ENCODE measurements at places on chromosomes 3 and 15. TPM values are rescaled to one million over a fixed set of nuclear protein-coding genes. Genes with fewer than 3 reads are reported as not detected.
A peak's percentile ranks its signal among the peaks of the same experiment; 100 is the strongest.

DNA sequence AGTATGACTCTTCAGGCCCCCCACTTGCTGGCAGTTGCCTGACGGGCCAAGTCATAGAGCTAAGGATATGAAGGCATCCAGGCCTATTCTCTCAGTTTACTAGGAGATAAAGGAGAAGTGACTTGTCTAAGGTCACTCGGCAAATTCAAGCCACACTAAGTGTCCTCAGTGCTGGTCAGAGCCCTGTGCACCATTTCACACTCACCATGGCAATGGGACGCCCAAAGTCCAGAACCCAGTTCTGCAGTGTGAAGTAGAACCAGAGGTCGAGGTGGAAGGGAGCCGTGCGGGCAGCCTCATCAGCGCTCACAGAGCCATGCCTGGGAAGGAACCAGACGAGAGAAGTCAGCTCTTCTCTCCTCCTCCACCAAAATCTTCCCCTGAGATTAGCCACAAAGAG, 11.2 kb downstream of the CLN6 start:
- peak; percentile 31 for DNase-seq

- DNase-seq: no peak
Measured at GRCh38 chr3:150830094-150830681, 67.2 kb upstream of the SIAH2 start.

GRCh38 chr3:46995901-46996562, 16.6 kb downstream of the NBEAL2 start:
- DNase-seq: no peak

- DNase-seq: no peak
Measured at GRCh38 chr15:80026310-80026709, 33.2 kb upstream of the ZFAND6 start.

- DNase-seq: no peak
Measured at GRCh38 chr3:111081008-111081545, 9.5 kb downstream of the NECTIN3 start.

DNA sequence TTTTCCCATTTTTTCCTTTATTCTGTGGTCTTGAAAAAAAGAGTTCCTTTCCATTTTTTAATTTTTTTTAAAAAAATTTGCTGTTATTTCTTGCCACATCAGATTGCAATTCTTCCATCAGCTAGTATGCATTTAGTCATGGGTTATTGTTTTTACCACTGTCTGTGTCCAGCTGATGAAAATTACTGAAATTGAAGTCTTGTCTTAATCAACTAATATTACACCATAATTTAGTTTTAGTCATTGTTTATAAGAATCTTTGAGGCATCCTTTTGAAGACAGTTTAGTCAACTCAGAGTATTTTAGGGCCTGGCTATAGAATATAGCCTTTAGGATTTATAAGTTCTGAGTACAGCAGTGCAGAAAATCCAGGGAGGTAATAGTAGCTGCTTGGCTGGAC, 172.1 kb downstream of the LRTM1 start:
- DNase-seq: no peak

DNA sequence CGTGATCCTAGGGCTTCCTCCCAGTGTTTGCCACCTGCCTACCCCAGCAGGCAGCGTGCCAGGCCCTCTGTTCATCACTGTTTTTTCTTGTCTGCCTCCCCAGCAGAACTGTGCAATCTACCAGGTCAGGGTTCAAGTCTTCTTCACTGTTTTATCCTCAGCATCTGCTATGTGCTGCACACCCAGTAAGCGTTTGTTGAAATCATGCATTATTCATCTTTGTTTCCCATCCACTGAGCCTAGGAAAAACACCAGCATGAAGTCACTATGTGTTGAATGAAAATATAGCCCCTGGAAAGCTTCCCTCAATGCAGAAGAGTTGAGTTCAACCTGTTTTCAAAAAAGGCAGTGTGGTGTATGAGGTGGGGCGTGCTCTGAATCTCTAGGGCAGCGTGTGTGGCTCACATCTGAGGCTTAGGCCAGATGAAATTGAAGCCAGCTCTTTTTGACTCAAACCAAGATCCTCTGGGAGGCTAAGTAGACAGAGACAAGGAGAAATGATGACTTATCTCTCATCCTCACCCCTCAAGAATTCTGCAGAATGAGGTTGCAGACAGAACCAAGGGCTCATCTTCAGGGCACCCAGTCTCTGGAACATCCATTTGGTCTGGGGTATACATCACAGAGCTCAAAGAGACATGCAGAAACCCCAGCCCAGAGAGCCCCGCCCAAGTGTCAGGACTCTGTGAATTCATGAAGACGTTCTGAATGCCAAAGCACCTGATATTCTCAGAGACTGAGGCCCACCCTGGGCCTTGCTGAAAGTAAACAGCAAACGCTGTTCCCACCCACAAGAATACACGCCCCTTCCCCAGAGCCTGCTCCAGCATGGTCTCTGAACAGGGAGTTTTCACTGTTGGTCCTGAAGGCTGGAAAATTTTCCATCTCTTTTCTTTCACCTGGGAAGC, 5.7 kb upstream of the CAV3 start:
- DNase-seq: no peak

GRCh38 chr3:67692621-67693020, 38.2 kb upstream of the SUCLG2 start:
- DNase-seq: no peak

GRCh38 chr3:41716471-41716870, 245.4 kb downstream of the ULK4 start:
- DNase-seq: no peak

GRCh38 chr3:161915418-161915750, 418.8 kb downstream of the OTOL1 start:
- DNase-seq: no peak

GRCh38 chr3:78668302-78668701, 1099.5 kb downstream of the ROBO1 start:
- DNase-seq: no peak

- DNase-seq: no peak
Measured at GRCh38 chr15:101804941-101805340, 1.6 kb downstream of the OR4F6 start.

DNA sequence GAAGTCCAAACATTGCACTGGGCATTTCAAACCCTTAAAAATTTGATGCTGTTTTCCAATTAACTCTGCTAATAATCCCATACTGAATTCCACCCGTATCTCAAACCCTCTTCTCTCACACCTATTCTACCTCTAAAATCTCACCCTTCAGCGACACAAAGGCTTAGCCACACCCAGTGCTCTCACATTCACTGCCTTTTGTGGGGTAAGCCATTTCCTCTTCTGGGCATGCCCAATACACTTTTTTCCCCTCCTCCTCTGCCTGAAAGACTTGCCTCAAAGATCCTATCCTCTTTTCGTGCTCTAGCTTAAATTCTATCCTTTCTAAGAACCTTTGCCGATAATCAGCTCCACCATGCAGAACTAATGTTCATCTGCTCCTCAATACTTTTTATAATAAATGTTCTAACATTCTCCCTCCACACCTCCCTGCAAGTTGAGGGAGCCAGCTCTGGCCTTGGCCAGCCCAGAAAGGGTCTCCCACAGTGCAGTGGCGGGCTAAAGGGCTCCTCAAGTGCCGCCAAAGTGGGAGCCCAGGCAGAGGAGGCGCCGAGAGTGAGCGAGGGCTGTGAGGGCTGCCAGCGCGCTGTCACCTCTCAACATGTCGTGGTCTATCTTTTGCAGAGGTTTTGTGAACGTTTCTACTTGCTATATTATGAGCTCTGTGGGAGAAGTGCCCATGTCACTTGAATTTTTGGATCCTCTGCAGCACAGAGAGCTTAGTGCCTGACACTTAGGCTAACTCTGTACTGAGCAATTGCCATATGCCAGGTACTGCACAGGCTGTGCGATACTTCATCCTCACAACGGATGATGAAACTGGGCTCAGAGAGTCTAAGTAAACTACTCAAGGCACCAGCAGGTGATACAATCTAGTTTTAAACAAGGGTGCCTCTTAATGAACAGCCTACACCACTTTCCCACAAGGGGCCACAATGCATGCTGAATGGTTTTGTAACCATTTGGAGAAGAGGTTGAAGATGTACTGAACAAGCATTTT, 53.6 kb upstream of the BCL6 start:
- no peak for DNase-seq

Gene IGSF10
- total RNA-seq: not detected

Gene DNAH12
- 0.04 TPM for total RNA-seq

Gene AQP9
- not detected for total RNA-seq

Gene TIMP4
- total RNA-seq: not detected

All from activated naive CD4-positive, alpha-beta T cell treated with anti-CD3 and anti-CD28 coated beads, Interleukin-2, amount 50 U/mL, for 72 hours (primary cell).